ENCODE measurements at places on chromosomes 3 and 15.

- DNase-seq = peak; percentile 62
These were observed 78.5 kb upstream of the FAM174B start for GRCh38 chr15:92733934-92734521.

GRCh38 chr3:16109929-16110328 lies 64.6 kb upstream of the GALNT15 start:
- no peak for DNase-seq

DNA sequence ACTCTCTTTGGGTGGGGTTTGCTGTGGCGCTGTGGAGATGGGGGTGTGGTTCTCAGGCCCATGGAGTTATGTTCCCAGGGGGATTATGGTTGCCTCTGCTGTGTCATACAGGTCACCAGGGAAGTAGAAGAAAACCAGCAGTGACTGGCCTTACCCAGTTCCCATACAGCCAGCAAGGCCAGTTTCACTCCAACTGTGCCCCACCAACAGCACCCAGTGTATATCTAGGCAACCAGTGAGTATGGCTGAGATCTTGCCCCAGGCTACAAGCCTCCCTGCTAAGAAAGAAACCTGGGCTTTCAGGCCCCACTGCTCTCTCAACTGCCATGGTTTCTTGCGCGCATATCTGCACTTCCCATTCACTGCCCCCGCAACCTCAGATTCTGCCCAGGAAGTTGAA lies 31.4 kb upstream of the RARB start:
- DNase-seq = no peak

DNA sequence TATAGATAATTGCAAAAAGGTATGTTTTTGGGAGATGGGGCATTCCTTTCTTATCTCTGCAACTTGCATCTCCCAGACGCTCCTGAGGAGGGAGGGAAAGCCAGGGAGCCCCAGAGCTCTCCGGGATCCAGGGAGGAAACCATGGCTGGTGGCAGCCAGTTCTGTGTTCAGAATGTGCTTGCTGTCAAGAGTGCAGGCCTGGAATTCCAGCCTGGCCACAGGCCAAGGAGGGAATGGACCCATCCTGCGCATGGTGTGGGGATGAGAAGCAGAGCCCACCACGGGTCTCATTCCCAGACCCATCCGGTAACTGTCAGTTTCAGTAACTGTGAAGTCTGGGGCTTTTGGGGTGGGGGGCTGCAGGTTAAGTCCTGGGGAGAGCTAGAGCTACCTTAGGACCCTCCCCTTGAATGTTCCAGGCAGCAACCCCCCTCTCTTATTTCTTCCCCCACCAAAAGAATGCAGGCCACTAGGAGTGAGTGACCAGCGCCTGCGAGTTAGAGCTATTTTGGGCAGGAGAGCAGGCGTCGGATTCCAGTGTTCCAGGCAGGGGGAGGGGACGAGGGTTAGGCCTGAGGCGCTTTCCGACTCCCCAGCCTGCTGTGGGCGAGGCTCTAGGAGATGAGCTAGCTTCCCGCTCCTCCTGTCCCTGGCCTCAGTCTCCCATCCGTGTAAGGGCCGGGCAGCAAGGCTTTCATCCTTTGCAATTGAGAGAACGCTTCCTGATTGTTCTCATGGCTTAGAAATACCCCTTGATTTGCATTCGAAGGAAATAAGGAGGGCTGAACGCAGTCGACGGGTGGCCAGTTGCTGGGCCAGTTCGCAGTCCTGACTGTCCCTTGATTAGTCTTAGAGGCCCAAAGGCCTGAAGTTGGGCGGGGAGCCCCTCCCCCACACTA lies 781 bp upstream of the DAG1 start:
- peak; percentile 74 for DNase-seq

- DNase-seq = peak; percentile 71
These were observed 83.6 kb upstream of the XCR1 start for GRCh38 chr3:46110701-46111493.

- DNase-seq = no peak
These were observed 209.7 kb downstream of the WDR72 start for GRCh38 chr15:53549697-53550305.
